ENCODE measurements at places on chromosomes 1 and 21.

- peak; percentile 24 for DNase-seq
Observed at GRCh38 chr1:245084551-245084950, 70.2 kb upstream of the KIF26B start.

- DNase-seq, result no peak
Observed at GRCh38 chr1:96660051-96660450, 61.5 kb upstream of the PTBP2 start.

DNA sequence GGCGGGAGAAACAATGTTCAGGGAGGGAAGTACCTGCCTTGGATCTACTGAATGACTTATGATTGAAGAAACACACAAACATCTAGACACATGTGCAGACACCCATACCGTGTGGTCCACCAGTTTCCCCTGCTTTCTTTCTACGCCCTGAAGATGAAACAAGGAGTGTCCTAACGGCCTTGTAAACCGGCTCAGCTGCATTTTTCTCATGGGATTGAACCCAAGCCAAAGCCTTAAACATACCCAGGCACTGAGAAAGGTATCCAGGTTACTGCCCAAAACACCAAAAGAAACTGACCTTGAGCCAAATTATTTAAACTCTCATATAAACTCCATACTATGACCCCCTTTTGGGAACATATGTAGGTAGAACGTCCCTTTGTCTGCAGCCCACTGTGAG is 630.0 kb upstream of the RGS18 start:
- no peak for DNase-seq

DNA sequence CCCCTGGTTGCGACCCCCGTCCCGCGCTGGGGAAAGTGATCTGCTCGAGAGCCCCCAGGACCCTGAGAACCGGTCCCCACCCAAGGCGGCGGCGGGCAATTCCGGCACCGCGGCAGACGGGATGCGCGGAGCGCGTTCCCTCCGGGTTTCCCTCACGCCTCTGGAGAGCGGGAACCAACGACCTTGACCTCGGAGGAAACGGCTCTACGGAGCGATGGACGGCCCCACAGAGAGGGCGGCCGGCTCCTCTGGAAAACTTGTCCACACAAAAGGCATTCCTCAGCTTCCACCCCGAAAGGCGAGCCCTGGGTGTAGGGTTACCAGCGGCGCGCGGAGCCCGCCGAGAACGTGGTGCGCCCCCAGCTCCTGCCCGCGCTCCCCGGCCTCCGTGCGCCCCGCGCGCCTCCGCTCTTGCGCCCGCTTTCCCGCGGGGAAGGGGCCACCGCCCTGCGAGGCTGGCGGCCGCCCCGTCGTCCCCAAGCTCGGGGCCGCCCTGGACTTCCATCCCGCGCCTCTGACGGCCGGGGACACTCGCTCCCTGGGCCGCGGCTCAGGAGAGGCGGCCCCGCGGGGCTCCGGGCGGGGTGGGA is 391 bp upstream of the KIAA1614 start:
- peak; percentile 71 for DNase-seq

DNA sequence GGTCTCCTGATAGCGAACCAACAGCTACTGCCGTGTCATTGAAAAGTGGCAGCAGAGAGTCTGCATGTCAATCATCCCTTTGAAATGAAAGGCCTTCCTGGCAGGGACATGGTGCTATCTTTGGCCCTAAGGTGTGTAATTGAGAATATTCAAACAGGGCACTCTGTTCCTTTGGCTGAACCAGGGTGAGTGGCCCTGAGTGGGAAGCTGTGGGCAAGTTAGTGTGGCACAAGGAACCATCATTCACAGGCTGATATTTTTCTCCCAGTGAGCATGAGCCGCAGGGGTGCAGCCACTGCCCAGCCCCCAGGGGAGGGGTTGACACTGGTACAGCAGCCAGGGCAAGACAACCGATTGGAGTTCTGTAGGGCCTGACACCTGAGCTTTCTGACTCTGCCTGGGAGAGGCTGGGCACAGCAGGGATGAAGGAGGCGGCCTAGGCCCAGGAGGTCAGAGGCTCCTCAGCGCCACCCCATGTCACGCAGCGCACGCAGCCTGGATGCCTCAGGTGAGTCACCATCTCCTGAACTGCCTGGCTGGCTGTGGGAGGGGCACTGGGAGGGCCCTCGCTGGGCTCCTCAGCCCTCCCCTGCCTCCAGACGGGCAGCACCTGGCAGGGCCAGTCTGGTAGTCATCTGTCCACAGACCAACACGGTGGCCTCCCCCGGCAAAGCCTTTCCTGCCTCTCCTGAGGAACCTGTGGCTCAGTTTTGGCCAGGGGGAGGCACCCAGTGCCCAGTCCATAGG is 13.2 kb downstream of the QSOX1 start:
- no peak for DNase-seq

DNA sequence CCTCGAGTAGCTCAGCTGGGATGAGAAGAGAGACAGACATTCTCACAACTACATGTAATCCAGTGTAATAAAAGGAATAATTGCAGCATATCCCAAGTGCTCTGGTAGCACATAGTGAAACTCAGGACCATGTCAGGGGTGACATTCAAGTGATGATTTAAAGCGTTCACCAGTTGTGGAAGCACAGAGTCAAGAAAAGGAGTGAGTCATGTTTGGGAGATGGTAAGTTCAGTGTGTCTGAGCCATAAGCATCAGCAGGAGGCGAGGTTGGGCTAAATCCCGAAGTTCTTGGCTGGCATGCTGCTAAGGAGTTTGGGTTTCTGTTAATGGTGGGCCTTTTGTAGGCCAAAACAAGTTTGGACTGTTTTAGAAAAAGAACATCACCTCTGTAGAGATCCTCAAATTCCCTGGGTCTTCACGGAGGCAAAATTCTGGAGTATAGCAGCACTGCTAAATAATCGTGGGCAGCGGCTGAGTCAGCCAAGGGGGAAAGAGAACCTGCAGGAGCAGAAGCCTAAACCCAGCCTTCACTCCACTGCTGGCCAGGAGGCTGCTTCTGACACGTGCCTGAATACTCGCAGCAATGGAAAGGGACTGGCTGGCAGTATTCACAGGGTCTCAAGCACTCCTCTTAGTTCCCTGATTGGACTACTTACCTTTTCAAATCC is 7.2 kb upstream of the NHLH1 start:
- peak; percentile 16 for DNase-seq

DNA sequence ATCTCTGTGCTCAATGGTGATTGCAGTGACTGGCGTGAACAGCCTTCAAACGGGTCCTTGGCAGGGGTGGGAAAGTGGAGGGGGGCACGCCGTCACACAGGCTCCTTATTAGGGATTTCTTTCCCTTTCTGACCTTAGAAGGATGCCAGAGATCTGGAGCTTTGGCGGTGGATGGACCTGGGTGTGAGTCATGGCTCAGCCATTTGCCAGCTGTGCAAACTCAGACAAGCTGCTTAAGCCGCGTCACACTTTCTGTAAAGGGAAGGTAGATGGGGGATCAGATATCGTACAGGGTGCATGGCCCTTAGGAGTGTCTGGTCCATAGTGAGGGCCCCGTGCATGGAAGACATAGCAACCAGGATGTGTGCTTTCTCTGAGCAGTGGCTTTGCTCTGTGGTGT is 48.3 kb upstream of the C1orf174 start:
- DNase-seq, result no peak

DNA sequence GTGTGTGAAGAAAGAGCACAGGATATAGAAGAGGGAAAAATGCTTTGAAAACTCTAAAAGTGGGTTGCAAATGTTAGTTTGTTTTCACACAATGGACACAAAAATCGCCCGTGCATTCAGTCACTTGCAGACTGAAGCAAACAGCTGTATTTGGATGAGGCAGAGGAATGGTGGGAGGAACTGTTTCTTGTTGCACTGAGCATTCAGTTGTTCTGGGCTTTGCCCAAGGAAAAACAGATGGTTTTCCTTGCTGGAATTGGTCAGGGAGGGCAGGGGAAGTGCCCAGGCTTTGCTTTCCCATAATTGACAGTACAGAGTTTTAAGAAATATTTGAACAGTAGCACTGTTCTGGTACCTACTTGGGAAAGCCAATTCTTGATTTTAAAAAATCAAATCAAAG is 19.5 kb upstream of the WARS2 start:
- DNase-seq, result peak; percentile 16

GRCh38 chr1:96792220-96792619 is 70.6 kb downstream of the PTBP2 start:
- no peak for DNase-seq

DNA sequence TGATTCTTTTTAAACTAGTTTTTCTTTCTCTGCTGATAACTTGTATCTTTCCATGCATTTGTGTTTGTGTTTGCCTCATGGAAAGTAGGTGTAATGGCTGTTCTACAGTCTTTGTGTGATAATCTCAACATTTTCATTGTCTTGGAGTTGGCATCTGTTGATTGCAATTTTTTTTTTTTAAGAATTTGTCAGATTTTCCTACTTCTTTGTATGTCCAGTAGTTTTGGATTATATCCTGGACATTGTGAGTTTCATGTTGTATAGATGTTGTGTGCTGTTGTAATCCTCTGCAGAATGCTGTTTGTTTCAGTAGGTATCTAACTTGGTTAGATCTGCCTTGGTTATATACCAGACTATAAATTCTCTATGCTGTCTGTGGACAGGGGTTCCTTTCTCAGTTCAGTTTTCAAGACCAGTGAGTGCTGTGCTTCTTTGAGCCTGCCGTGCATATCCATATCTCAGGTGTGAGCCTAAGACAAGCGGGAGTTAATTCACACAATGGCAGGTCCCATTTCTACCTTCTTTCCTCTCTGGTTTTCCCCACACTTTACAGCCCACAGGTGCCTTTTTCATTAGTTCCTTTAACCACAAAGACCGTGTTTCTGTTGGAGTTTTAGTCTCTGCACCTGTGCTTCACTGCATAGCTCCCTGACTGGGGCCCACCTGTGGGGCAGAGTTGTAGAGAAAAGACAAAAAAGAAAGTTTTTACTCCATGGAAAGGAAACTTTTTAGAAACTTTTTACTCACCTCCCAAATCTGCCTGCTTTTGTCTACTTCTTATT is 69.9 kb downstream of the ITSN1 start:
- no peak for DNase-seq

DNA sequence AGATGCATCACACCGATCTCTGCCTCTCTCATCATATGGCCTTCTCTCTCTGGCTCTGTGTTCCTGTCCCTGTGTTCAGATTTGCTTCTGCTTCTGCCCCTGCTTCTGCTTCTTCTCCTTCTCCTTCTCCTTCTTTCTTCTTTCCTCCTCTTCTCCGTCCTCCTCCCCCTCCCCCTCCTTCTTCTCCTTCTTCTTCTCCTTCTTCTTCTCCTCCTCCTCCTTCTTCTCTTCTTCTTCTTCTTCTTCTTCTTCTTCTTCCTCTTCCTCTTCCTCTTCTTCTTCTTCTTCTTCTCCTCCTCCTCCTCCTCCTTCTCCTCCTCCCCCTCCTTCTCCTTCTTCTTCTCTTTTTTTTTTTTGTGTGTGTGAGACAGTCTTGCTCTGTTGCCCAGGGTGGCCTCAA is 139.9 kb upstream of the KLHDC7A start:
- no peak for DNase-seq

GRCh38 chr21:45202889-45203288 is 84.8 kb downstream of the POFUT2 start:
- DNase-seq, result no peak

- no peak for DNase-seq
Observed at GRCh38 chr1:160636547-160636946, 10.3 kb downstream of the SLAMF1 start.

DNA sequence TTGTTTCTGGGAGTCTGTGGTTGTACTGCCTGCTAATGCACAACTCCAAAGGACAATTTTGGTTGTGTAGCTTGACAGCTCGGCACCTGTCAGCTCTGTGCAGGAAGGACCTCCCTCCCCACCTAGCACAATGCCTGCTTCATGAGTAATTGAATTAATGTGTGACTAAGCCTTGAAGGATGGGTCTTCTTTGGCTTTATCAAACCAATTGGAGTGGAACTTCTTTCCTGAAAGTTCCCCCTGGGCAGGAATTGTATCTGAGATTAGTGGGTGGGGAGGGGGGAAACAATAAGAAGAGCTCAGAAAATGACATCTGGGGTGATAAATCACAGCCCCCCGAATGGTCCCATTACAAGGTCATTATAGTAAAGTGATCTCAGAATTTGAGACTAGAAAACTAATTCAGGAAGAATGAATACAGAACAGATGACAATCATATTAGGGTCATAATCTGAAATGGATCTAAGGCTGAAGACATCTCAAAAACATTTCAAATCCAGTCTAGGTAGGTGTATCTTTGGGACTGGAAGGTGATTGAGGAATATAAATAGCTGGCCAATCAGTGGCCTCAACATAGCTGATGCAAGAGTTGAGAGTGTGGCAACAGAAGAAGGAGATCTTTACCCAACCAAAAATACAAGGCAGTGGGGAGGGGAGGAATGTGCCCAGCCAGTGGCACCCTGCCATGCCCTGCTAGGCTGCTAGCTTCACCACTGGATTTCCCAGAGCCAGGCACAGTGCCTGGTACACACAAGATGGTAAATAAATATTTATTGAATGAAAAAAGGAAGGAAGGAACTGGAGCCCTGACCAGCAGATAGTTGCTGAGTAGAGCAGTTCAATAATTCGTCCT is 10.1 kb upstream of the SESN2 start:
- peak; percentile 83 for DNase-seq

DNA sequence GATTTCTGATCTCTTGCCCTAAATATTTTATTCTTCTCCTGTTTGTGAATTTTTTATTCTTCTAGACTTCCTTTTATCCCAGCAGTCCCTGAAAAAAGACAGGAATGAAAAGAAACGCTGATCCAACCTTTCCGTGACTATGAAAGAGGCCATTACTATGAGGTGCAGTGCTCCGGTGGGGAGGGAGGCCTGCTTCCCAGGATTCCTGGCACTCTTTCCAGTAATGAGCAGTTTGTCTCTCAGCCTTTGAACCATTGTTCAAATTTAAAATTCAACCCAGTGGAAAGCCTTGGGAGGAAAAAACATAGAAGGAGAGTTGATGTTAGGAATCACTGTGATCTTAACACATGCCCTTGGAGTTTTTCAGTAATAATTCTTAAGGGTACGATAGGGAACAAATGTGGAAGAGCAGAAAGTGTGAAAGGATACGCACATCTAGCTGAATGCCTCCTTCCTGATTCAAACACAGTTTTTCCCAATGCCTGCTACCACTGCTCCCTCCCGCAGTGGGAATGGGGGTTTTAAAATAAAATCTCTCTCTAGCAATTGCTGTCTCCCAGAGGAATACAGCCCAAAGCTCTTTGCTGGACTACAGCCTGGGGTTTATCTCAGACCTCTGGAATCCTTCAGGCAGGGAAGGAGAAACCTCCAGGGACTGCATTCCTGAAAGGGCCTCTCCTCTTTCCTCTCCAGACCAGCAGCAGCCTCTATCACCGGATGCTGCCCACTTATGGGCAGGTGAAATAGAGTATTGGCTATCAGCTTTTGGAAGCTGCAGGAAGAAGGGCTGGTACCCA is 6.1 kb downstream of the IER5 start:
- peak; percentile 97 for DNase-seq

DNA sequence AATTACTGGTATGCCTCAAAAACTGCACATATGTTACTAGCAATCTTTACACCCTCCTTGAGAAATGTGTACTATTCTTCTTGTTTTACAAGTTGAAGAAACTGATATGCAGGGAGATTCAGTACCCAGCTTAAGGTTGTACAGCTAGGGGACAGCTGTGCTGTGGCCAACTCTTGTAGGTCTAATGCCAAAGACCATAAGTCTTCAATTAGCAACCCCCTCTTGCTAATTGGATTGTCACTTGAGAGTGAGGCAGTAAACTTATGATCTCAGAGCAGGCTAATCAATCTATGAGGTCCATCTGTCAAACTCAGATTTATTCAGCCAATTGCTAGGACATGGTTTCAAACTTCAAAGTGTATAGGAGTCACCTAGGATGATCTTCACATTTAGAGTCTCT is 492.0 kb upstream of the USP24 start:
- DNase-seq, result no peak
